ENCODE measurements at places on chromosomes 1 and 21.

- no peak for DNase-seq
These were observed 137.6 kb upstream of the USP24 start for GRCh38 chr1:55352811-55353180.

- no peak for DNase-seq
These were observed 10.6 kb upstream of the PTTG1IP start for GRCh38 chr21:44884097-44884496.

DNA sequence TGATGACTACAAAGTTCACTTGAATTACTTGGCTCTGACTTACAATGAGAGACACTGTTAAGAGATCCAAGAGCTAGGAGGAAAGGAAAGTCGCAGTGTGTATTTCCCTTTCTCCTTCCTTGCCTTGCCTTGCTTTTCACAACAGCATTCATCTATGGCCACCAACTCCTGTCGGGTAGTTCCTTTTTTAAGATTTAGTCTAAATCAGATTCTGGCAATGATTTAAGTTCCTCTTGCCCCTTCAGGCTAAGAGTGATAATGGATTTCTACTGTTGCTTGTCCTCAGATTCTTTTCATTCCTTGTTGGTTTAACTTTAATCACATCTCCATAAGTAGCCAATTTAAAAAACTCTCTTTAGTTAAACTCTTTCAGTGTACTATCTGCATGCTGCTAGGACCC, 91.9 kb downstream of the GTF2B start:
- DNase-seq = no peak

- no peak for DNase-seq
These were observed 173.0 kb upstream of the LYPLAL1 start for GRCh38 chr1:219000631-219001030.

- no peak for DNase-seq
These were observed 1.0 kb downstream of the TMEM200B start for GRCh38 chr1:29122682-29123052.

DNA sequence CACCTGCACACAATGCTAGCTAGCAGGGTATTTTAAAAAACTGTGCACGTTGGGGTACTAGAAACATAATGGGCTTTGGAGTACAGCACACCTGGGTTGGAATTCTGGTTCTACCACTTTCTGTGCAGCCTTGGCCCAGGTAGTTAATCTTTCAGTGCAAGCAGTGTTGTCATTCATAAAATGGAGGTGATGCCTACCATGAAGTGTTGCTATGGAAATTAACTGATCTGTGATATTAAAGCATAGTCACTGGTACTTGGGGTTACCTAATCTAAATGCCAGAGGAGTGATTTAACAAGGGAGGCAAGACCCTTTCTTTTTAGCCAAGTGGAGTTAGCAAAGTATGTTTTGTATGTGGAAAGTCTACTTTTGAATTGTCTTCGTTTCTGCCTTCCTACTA, 18.0 kb downstream of the ATP1B1 start:
- DNase-seq = no peak

DNA sequence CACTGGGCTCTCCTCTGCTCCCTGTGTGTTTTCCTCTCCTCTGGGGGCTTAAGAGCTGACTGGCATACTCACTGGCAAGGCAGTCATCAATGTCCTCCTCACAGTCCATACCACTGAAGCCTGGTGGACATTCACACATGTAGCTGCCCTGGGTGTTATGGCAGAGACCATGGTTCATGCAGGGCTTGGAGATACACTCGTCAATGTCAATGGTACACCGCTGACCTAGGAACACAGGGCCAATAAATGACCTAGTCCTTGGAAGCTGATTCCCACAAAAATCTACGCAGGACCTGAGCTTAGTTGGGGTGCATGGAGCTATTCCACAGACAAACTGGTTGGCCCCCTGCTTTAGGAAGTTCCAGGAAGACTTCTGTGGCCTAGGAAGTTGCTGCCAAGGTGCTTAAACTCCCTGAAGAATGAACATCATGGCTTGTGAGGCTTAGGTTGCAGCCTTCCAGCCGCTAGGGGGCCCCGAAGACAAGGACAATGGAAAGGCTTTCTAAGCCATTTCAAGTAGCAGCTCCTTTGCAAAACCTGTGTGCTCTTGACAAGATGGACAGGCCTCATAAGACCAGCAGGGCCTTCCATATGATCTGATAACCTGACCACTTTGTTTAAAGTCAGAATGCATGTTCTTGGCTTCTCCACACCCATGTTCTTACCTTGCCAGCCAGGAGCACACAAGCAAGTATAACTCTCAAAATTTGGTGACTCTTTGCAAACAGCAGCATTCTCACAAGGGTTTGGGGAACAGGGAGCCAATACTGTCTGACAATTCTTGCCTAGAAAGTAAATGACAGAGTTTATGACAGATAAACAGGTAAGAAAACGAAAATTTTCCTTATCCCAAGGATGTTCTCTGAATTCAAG, 52.3 kb upstream of the ADAM30 start:
- peak; percentile 62 for DNase-seq

DNA sequence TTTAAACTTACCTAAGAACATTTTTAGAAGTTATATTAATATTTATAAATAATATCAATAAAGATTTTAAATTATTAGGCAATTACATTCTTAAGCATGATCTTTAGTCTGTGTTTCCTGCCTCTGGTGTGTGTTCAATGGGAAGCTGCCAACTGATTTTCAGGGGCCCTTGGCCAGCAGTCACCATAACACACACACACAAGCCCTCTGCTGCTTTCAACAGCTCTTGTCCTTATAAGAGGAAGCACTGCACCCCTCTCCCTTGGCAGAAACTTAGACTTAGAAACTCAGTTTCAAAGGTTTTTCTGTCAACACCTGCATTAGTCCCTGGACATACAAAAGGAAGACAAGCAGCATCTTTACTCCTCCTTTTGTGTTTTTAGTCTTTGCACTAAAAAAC, 81.4 kb downstream of the VAV3 start:
- no peak for DNase-seq

DNA sequence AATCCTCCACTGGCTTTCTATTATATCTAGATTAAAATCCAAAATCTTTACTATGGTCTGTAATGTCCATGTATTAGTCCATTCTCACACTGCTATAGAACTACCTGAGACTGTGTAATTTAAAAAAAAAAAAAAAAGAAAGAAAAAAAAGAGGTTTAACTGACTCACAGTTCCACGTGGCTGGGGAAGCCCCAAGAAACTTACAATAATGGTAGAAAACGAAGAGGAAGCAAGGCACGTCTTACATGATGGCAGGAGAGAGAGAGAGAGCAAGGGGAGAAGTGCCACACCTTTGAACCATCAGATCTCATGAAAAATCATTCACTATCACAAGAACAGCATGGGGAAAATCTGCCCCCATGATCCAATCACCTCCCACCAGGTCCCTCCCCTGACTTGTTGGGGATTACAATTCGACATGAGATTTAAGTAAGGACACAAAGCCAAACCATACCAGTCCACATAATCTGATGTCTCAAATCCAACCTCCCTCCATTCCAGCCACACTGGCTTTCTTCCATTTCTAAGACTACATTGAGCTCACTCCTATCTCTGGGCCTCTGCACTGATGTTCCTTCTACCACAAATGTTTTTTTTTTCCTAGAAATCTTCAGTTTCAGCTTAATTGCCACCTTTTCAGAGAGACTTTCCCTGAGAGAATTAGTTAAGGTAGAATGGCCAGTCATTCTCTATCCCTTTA, 92.4 kb downstream of the EIF4G3 start:
- DNase-seq = no peak

DNA sequence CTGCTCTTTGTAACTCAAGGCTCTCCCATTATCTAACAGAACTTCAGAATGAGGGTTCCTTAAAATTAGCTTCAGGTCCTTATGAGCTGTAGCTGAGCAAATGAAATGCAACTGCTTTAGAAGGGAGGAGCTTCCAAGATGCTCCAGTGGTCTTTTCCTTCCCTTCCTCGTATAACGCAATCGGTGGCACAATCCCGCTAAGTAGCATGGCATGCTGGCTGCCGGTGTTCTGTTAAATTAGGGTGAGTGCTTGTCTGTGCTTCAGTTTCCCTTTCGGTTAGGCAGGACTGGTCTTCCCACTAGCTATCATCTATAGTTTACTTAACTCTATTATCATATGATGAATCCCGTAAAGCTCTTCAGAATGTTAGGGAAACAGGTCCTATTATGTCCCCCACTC, 917 bp downstream of the KIAA0040 start:
- peak; percentile 12 for DNase-seq

DNA sequence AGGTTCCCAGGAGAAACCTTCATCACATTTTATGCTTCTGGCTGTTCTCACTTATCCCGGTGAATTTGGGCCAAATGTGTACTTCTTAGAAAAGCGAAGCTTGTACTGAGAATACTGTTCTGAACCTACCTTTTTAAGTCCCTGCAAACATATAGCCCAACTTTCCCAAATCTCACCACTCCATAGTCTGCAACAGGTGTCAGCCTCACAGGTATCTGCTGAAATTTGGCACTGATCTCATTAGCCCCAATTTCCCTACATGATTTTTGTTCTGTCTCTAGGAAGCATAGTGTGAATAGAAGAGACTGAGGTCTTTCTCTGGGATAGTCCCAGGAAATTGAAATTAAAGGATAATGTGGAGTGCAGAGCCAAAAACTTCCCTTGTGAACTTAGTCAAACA, 11.5 kb downstream of the RIT1 start:
- DNase-seq = no peak

- DNase-seq = no peak
These were observed 6.0 kb downstream of the MIER1 start for GRCh38 chr1:66930823-66931174.

Measured in activated T-cell treated with anti-CD3 and anti-CD28 coated beads, Interleukin-2, amount 50 U/mL, for 4 hours (primary cell).